Upper lobe of right lung (tissue), 1 donor: ENCODE measurements at places on chromosomes 5 and 9. TPM values are rescaled to one million over a fixed set of nuclear protein-coding genes. Genes with fewer than 3 reads are reported as not detected.
A peak's percentile ranks its signal among the peaks of the same experiment; 100 is the strongest.

DNA sequence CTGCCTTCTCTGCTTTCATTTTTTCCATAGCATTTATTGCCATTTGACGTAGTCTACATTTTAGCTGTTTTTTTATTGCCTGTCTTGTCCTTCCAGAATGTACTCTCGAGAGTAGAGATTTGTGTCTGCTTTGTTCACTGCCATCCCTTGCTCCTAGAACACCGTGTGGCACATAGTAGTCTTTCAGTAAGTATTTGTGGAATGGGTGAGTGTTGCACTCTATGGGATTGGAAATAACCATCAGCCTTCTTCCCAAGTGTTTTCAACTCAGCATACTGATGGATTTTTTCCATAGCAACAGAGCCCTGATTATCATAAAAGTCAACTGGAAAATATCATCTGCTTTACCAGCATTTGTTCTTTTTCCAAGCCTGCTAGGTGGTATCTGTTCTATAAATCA lies 462.6 kb downstream of the ENC1 start:
- H3K27me3 ChIP-seq: no peaks in the 10 kb centered on the region
- H3K27ac ChIP-seq: no peak overlapping the region
- H3K36me3 ChIP-seq: no peaks in the 10 kb centered on the region
- no peak overlapping the region for H3K4me3 ChIP-seq

GRCh38 chr9:89394412-89394811 lies 76.1 kb downstream of the SECISBP2 start:
- H3K36me3 ChIP-seq: peaks cover 64% of the 10 kb centered on the region
- no peaks in the 10 kb centered on the region for H3K4me1 ChIP-seq
- H3K4me3 ChIP-seq: no peak overlapping the region
- no peak for DNase-seq

TBC1D9B gene
- 92.4 TPM for total RNA-seq

- H3K36me3 ChIP-seq: no peaks in the 10 kb centered on the region
- no peak overlapping the region for H3K27ac ChIP-seq
- H3K4me1 ChIP-seq: peaks cover 43% of the 10 kb centered on the region
- no peak overlapping the region for H3K4me3 ChIP-seq
- no peak for DNase-seq
- no peaks in the 10 kb centered on the region for H3K27me3 ChIP-seq
These were observed 60.4 kb downstream of the NR3C1 start for GRCh38 chr5:143343042-143343441.

GRCh38 chr9:124254261-124254682 lies 3.5 kb upstream of the NEK6 start:
- H3K27ac ChIP-seq: no peak overlapping the region
- H3K36me3 ChIP-seq: no peaks in the 10 kb centered on the region
- no peak for DNase-seq
- H3K27me3 ChIP-seq: no peaks in the 10 kb centered on the region

DNA sequence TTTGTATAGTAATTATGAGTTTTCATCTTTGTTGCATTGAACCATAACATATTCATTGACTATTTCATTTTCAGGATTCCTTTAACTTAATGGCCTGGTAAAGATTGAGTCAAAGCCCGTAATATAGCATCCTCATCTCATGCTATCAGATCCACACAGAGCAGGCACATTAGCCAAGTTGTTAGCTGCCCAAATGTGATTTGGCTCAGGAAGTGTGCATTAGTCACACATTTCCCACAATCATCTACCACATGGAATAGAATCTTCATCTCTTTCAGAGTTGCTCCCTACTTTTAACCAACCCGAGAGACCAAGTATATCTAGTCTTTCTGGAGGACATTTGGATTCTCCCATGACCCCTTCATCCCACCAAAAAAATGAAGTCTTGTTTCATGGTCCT lies 481.0 kb upstream of the PTGER4 start:
- no peak overlapping the region for H3K4me3 ChIP-seq
- no peaks in the 10 kb centered on the region for H3K4me1 ChIP-seq
- H3K36me3 ChIP-seq: no peaks in the 10 kb centered on the region

- no peak overlapping the region for H3K27ac ChIP-seq
- no peak for DNase-seq
- H3K27me3 ChIP-seq: peaks cover 92% of the 10 kb centered on the region
- peaks cover 33% of the 10 kb centered on the region for H3K4me1 ChIP-seq
- H3K4me3 ChIP-seq: peak overlapping the region; percentile 33
These were observed 371 bp upstream of the PITX1 start for GRCh38 chr5:135034236-135034962.

DNA sequence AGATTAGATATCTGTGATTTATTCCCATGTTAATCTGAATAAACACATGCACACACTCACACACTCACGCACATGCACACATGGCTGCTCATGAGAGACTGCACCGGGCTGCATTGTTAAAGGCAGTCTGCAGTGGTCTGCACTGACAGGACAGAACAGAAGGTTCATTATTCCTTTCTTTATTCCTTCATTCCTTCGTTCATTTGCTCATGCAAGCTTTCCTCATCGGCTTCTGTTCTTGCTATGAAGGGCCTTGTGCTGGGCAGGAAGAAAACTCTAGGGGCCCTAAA lies 41.4 kb upstream of the FSTL4 start:
- H3K4me1 ChIP-seq: no peaks in the 10 kb centered on the region
- H3K4me3 ChIP-seq: no peak overlapping the region
- H3K27ac ChIP-seq: no peak overlapping the region
- H3K27me3 ChIP-seq: peaks cover 8% of the 10 kb centered on the region

UBAC1 gene
- total RNA-seq: 30.1 TPM

DNA sequence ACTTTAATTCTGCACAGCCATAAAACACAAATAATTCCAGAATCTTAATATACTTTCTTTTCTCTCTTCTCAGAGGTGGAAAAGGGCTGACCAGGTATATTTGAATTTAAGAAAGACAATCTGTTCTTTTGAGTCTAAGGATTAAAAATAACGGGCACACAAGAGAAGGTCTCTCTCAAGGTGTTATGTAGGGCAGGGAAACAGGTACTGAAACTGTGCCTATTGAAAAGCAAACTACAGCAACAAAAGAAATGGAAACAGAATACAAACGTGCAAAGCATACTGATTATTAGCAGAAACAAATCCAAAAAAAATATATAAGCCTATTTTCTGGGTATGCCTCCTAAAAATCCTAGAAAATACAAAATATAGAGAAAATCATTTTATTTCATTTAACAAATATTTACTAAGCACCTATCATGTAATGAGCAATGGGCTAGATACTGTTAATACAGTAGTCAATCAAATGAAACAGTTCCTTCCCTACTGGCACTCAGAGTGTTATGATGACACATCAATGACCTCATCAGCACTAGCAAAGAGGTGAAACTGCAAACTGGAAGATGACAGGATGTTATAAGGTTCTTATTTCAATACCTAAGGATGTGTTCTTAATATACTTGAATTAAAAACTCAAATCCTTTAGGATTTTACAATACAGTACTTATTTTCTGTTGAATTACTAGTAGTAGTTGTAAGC lies 87.7 kb downstream of the AUH start:
- H3K27me3 ChIP-seq: no peaks in the 10 kb centered on the region
- DNase-seq: no peak
- no peak overlapping the region for H3K27ac ChIP-seq
- H3K4me3 ChIP-seq: no peak overlapping the region

- no peaks in the 10 kb centered on the region for H3K4me1 ChIP-seq
- H3K27me3 ChIP-seq: no peaks in the 10 kb centered on the region
These were observed 158.0 kb downstream of the BAAT start for GRCh38 chr9:101226803-101227202.

SHOC1 gene
- not detected for total RNA-seq

PAX5 gene
- total RNA-seq: 0.23 TPM

MAN1B1 gene
- total RNA-seq: 39.4 TPM

PPP2CA gene
- total RNA-seq: 108 TPM

PRRC1 gene
- total RNA-seq: 50.8 TPM

- H3K27me3 ChIP-seq: no peaks in the 10 kb centered on the region
- no peaks in the 10 kb centered on the region for H3K4me1 ChIP-seq
- no peak overlapping the region for H3K4me3 ChIP-seq
- H3K36me3 ChIP-seq: no peaks in the 10 kb centered on the region
- H3K27ac ChIP-seq: no peak overlapping the region
These were observed 211.1 kb upstream of the TLE4 start for GRCh38 chr9:79360387-79361347.

SLC6A7 gene
- total RNA-seq: not detected

DNA sequence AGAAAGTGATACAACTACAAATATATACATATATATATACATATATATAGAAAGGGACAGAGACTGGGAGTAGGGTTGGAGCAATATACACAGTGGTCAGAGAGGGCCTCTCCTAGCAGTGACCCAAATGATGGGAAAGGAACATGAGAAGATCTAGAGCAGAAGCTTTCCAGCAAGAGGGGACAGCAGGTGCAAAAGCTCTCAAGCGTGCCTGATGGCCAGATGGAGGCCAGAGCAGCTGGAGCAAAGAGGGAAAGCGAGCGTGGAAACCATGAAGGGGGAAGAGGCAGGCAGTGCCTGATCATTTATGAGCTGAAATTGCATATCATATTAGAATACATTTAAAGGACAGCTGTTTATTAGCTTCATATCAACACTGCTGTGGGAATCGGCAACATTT lies 7.6 kb upstream of the GRPEL2 start:
- peaks cover 9% of the 10 kb centered on the region for H3K36me3 ChIP-seq
- no peak for DNase-seq
- H3K4me3 ChIP-seq: no peak overlapping the region
- no peak overlapping the region for H3K27ac ChIP-seq

GDA gene
- total RNA-seq: 0.20 TPM

GCNT4 gene
- total RNA-seq: 2.8 TPM

C5orf34 gene
- 2.6 TPM for total RNA-seq

FAM221B gene
- not detected for total RNA-seq

GRCh38 chr9:113947941-113948340 lies 71.8 kb downstream of the ZNF618 start:
- no peaks in the 10 kb centered on the region for H3K36me3 ChIP-seq
- no peak overlapping the region for H3K27ac ChIP-seq
- no peaks in the 10 kb centered on the region for H3K4me1 ChIP-seq
- no peaks in the 10 kb centered on the region for H3K27me3 ChIP-seq
- DNase-seq: no peak
- H3K4me3 ChIP-seq: no peak overlapping the region

DNA sequence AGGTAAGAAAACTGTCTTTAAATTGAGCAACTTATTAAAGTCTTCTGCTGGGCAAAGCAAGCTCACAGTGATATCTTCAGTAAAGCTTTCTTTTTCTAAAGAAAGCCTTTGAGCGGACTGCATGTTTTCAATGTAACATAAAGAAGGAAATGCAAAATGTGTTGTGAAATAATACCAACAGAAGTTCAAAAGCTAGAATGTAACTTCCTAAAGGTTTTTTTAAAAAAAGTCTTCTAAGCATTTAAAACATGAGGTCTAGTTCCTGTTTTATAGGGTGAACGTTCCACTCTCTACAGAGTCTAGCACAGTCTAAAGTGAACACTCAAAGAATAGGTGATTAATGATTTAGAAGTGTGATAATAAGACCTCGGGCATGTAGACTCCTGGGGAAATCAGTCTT lies 62.9 kb downstream of the DENND1A start:
- no peak for DNase-seq
- no peak overlapping the region for H3K4me3 ChIP-seq
- H3K36me3 ChIP-seq: no peaks in the 10 kb centered on the region
- peaks cover 9% of the 10 kb centered on the region for H3K4me1 ChIP-seq
- no peaks in the 10 kb centered on the region for H3K27me3 ChIP-seq

DNA sequence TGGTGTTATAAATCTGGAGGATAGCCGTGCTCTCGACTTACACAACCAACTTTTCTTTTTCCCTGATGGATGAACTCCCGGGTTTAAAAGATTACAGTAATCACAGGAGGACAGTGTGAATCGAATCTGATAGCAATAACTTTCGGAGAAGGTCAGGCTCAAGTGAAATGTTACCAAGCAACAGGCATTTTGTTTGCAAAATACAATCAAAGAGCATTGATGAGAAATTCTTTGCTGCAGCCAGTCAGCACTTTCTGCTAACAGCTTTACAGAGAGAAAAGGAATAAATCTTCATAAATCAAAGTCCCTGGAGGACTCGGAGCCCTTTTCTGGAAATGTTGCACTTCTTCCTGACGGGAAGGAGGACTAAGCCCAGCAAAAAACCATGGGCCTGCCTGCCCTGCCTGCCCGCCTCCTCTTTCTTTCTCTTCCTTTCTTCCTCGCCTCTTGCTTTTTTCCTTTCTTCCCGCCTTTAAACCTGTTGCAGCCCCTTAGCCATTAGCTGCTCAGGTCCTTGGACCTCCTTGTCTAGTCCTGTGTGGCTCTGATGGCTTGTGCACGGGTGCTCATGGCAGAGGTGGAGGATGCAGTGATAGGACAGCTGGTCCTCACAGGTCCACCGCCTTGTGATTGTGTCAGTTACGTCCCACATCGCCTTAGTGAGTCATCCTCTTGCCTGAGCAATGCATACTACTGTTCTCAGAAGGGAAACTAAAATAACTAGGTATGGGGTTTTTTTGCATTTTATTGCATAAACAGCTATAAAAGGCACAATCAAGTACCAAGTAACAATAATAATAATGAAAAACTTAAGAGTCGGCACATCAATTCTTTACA lies 6.2 kb downstream of the DMRT3 start:
- H3K4me3 ChIP-seq: no peak overlapping the region
- peaks cover 88% of the 10 kb centered on the region for H3K27me3 ChIP-seq
- no peak overlapping the region for H3K27ac ChIP-seq
- DNase-seq: no peak
- H3K36me3 ChIP-seq: no peaks in the 10 kb centered on the region
- no peaks in the 10 kb centered on the region for H3K4me1 ChIP-seq

VCP gene
- total RNA-seq: 185 TPM

- H3K27ac ChIP-seq: no peak overlapping the region
- no peak for DNase-seq
- no peaks in the 10 kb centered on the region for H3K36me3 ChIP-seq
- no peaks in the 10 kb centered on the region for H3K4me1 ChIP-seq
- H3K4me3 ChIP-seq: no peak overlapping the region
These were observed 7.3 kb upstream of the NOL6 start for GRCh38 chr9:33480976-33481375.

SLC45A2 gene
- not detected for total RNA-seq

GRCh38 chr9:127578952-127579853 lies 32.9 kb upstream of the STXBP1 start:
- peak; percentile 95 for DNase-seq
- peak overlapping the region; percentile 39 for H3K4me3 ChIP-seq
- H3K4me1 ChIP-seq: peaks cover 40% of the 10 kb centered on the region
- H3K36me3 ChIP-seq: no peaks in the 10 kb centered on the region
- H3K27me3 ChIP-seq: no peaks in the 10 kb centered on the region

SURF6 gene
- 15.9 TPM for total RNA-seq

- no peak overlapping the region for H3K4me3 ChIP-seq
- no peak for DNase-seq
- H3K36me3 ChIP-seq: no peaks in the 10 kb centered on the region
- H3K27me3 ChIP-seq: no peaks in the 10 kb centered on the region
- H3K27ac ChIP-seq: no peak overlapping the region
- no peaks in the 10 kb centered on the region for H3K4me1 ChIP-seq
These were observed 4.7 kb upstream of the PTGR1 start for GRCh38 chr9:111604054-111604615.

- no peaks in the 10 kb centered on the region for H3K36me3 ChIP-seq
- no peak overlapping the region for H3K27ac ChIP-seq
- H3K27me3 ChIP-seq: peaks cover 17% of the 10 kb centered on the region
- peak; percentile 53 for DNase-seq
- no peak overlapping the region for H3K4me3 ChIP-seq
These were observed 10.1 kb upstream of the NRARP start for GRCh38 chr9:137311986-137312851.

UAP1L1 gene
- total RNA-seq: 30.7 TPM
